ENCODE measurements at places on chromosomes 16 and 17. TPM values are rescaled to one million over a fixed set of nuclear protein-coding genes. Genes with fewer than 3 reads are reported as not detected.

The HOXB3 gene
- 1.4 TPM for total RNA-seq

The CHAD gene
- total RNA-seq, result not detected

DNA sequence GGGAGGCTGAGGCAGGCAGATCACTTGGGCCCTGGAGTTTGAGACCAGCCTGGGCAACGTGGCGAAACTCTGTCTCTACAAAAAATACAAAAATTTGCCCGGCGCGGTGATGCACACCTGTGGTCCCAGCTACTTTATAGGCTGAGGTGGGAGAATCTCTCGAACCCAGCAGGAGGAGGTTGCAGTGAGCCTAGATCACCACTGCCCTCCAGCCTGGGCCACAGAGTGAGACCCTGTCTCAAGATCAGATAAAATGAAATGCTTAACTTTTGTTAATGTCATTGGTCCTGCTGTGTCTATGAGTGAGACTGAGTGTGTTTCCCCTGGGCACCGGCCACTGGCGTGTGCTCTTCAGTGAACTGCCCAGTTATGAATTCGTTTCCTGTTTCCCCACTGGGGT lies 10.5 kb downstream of the FAM234A start:
- no peak for DNase-seq
- H3K4me1 ChIP-seq, result peaks cover 13% of the 10 kb centered on the region
- no peaks in the 10 kb centered on the region for H3K27me3 ChIP-seq
- no peak overlapping the region for H3K27ac ChIP-seq
- no peaks in the 10 kb centered on the region for H3K36me3 ChIP-seq

GRCh38 chr16:84360170-84360569 lies 8.2 kb upstream of the ATP2C2 start:
- H3K27me3 ChIP-seq, result peaks cover 8% of the 10 kb centered on the region
- peak overlapping the region; percentile 84 for H3K27ac ChIP-seq
- peak; percentile 87 for DNase-seq
- H3K4me1 ChIP-seq, result peaks cover 31% of the 10 kb centered on the region
- peak overlapping the region; percentile 39 for H3K4me3 ChIP-seq

GRCh38 chr16:57606847-57607501 lies 21.5 kb upstream of the ADGRG1 start:
- H3K4me1 ChIP-seq, result peaks cover 68% of the 10 kb centered on the region
- no peaks in the 10 kb centered on the region for H3K27me3 ChIP-seq
- H3K36me3 ChIP-seq, result no peaks in the 10 kb centered on the region
- no peak overlapping the region for H3K4me3 ChIP-seq

The OTOP3 gene
- total RNA-seq, result not detected

DNA sequence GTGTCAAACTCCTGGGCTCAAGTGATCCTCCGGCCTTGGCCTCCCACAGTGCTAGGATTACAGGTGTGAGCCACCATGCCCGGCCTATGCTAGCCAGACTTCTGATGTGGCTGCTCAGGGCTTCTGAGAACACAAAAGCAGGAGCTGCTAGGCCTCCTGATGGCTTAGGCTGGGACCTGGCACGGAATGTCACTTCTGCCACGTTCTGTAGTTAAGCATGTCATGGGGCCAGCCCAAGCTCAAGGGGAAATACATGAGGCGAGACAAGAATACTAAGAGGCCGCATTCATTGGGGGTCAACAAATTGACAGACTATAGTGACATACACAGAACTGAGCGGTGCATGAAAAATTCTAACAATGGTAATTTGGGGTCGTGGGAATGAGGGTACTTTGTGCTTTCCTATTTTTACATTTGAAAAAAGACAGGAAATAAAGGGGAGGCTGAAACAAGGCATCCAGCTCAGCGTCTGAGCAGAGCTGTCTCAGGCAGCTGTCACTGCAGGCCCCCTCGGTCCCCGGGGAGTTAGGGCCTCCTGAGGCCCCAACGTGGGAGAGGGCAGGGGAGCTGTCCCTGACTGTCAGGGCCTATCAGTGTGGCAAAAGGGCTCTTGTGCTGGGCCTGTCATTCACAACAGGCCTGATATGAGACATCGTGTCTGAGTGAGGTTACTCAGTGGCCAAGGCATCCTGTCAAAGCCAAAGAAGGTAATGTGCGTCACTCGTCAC lies 26.4 kb downstream of the CFAP20 start:
- H3K27ac ChIP-seq, result no peak overlapping the region
- no peaks in the 10 kb centered on the region for H3K27me3 ChIP-seq
- H3K36me3 ChIP-seq, result no peaks in the 10 kb centered on the region
- no peaks in the 10 kb centered on the region for H3K4me1 ChIP-seq

DNA sequence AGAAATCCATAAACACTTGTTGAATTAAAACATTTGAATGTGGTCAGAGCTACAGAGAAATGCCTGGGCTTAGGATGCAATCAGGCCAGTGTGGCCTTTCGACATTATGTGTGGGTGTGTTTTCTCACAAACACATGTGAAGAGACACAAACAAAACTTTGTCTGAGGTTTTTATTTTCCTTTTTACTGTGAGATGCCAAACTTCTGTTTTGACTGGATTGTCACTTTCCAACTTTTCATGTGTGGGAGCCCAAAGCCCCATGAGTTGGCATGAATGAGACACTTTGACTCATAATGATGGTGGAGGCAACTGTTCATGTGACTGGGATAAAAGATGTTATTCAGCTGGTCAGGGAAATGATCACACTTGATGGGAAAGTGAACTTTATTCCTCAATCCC lies 71.9 kb upstream of the GAS7 start:
- H3K4me3 ChIP-seq, result no peak overlapping the region
- H3K4me1 ChIP-seq, result no peaks in the 10 kb centered on the region
- DNase-seq, result no peak
- H3K27ac ChIP-seq, result no peak overlapping the region
- no peaks in the 10 kb centered on the region for H3K36me3 ChIP-seq
- peaks cover 3% of the 10 kb centered on the region for H3K27me3 ChIP-seq

DNA sequence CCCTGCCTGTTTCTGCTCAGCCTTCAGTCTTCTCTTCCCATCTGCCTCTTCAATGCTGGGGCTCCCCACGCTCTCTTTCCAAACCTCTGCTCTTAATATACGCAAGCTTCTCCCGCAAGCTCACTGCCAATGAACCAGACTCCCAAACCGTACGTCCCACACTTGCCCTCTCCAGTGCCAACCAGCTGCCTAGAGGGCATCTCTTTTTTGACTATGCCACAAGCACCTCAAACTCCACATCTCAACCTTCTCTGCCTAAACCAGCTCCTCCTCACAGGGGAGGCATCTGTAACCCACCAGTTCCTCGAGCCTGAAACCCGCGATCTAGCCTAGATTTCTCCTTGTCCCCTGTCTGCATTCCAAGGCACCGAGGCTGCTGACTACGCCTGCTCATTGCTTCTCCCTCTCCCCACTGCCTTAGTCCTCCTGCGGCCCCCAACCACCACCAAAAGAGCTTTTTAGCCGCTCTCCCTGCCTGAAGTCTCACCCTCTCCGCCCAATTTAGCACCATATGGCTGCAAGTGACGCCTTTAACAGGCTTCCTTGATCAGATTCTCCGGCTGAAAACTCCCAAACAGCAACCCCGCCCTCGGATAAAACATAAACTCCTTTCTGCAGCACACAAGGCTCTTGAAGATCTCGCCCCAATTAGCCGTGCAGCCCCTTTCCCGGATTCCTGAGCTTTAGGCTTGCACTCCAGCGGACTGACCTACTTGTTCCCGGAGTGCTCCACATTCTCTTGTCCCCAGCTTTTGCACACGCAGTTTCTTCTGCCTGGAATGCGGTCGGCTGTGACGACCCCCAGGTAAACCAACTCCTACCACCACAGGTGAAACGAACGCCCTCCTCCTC lies 1.5 kb downstream of the GGA2 start:
- peak overlapping the region; percentile 86 for H3K27ac ChIP-seq
- peak overlapping the region; percentile 92 for H3K4me3 ChIP-seq
- H3K4me1 ChIP-seq, result peaks cover 46% of the 10 kb centered on the region
- peaks cover 25% of the 10 kb centered on the region for H3K36me3 ChIP-seq
- DNase-seq, result no peak
- H3K27me3 ChIP-seq, result no peaks in the 10 kb centered on the region

DNA sequence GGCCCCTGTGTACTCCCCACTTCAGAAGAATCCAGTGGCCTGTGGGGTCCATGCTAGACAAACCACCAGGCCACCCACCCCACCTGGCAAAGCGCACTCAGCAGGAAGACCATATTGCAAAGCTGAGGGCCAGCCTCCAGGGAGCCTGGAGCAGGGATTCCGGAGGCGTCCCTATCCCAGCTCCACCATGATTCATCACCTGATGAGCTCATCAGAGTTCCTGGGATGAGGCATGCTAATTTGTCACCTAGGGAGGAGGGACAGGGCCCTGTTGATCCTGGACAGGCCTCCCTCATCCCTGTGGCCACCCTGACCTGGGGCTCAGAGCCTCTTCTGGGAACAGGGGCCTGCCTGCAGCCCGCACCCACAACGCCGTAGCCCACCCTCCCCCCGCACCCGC lies 131.6 kb upstream of the PLCG2 start:
- H3K36me3 ChIP-seq, result no peaks in the 10 kb centered on the region
- no peak for DNase-seq
- H3K4me3 ChIP-seq, result no peak overlapping the region
- H3K4me1 ChIP-seq, result peaks cover 9% of the 10 kb centered on the region

GRCh38 chr16:69410219-69410990 lies 14.0 kb upstream of the CYB5B start:
- peak overlapping the region; percentile 53 for H3K27ac ChIP-seq
- no peak for DNase-seq
- no peak overlapping the region for H3K4me3 ChIP-seq
- H3K27me3 ChIP-seq, result no peaks in the 10 kb centered on the region
- peaks cover 16% of the 10 kb centered on the region for H3K4me1 ChIP-seq

GRCh38 chr17:7650509-7651096 lies at the start of gene ATP1B2:
Gene ATP1B2, plus strand, starts transcription at chr17:7650926. Its CDS starts 593 bp downstream, at chr17:7651519.
- H3K27ac ChIP-seq, result no peak within 1 kb of the TSS
- DNase-seq, result peak; percentile 83
- peak within 1 kb of the TSS; percentile 74 for H3K4me3 ChIP-seq
- H3K36me3 ChIP-seq, result no peaks in the 10 kb centered on the region
- peaks cover 14% of the 10 kb centered on the region for H3K4me1 ChIP-seq

DNA sequence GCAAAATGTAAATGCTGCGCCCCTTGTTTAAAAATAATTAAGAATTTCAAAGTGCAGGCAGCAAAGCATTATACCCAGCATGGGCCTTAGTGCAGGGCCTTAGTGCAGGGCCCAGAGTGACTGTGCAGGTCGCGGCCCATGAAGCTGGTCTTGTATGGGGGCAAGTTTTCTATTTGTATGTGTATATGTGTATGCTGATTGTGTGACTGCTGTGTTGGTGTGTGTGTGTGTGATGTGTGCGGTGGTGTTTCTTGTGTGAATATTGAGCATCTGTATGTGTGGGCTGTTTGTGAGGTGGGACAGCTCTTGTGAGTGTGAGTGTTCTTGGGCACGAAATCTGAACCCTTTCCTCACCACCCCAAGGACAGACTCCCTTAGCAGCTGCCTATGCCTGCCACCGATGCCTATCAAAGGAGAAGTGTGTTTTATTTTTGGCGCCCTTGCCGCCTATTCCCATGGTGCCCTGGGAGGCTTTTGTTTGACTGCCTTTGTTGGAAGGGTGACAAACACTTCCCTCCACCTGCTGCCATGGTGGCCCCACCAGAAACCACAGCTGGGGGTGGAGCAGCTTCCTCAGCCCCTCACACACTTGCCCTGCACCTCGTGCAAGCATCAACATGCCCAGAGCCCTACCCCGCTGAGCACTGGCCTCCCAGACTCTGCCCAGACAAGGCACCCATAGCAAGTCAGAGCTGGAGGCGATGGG lies 18.0 kb downstream of the CCR7 start:
- peaks cover 29% of the 10 kb centered on the region for H3K36me3 ChIP-seq
- DNase-seq, result peak; percentile 91
- H3K27ac ChIP-seq, result peak overlapping the region; percentile 84
- peaks cover 91% of the 10 kb centered on the region for H3K4me1 ChIP-seq

DNA sequence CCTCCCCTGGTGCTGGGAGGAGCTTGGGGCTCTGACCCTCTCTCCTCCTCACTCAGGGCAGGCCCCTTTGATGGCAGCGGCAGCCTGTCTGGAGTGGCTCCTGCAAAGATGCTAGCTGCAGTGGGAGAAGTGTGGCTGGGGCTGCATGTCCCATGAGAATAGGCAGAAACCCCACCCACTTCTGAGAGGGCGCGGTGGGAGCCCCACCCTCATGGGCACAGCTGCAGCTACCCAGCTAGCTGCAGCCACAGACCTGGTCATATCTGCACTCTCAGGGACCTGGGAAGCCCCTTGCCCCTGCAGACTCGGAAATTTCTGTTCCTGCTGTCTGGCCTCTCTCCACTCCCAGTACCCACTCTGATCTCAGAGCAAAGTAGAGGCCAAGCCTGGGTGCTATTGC lies 72.2 kb upstream of the BRD7 start:
- H3K27me3 ChIP-seq, result no peaks in the 10 kb centered on the region
- DNase-seq, result no peak
- no peak overlapping the region for H3K4me3 ChIP-seq
- no peak overlapping the region for H3K27ac ChIP-seq
- no peaks in the 10 kb centered on the region for H3K4me1 ChIP-seq
- H3K36me3 ChIP-seq, result no peaks in the 10 kb centered on the region

DNA sequence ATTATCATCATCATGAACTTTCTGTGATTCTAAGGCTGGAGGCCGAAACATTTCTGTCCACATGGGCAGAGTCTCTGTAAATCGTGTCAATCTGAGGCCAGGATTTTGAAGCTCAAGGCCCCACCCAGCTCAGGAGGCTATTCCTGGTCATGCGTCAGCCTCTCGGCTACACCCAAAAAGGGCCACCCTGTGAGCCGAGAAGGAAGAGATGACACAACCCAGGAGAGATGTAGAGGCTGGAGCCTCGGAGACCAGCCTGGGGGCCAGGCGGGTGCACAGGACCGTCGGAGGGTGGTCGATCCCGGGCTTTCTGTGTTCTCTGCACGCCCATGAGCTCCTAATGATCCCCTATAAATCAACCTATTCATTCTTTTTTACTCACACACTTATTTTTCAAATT lies 1.1 kb upstream of the CACNG1 start:
- H3K4me1 ChIP-seq, result no peaks in the 10 kb centered on the region
- no peak overlapping the region for H3K4me3 ChIP-seq
- H3K27me3 ChIP-seq, result peaks cover 2% of the 10 kb centered on the region

DNA sequence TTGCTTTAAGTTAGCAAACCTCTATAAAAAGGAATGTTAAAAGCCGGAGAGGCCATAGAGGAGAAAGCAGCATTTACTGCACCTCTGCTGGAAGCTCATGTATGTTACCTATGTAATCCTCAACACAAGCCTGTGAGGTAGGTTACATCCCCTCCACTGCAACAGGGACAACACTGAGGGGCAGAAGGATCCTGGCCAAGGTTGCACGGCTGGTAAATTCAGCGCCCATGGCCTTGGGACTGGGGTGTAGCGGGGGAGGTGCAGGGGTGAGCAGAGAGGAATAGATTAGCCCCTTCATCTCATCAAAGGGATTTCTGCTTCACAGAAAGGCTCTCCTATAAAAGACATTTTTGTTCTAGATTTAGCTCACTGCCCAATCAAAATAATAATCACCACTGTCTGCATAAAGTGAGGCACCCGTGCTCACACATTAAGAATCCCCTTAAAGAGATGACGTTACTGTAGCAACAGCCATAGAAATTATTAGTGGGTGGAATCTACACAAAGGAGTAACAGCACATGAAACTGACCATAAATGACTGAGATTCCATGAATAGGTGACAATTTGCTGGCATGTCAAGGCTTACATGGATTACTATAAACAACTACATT lies 3.3 kb downstream of the ZCCHC14 start:
- peaks cover 2% of the 10 kb centered on the region for H3K27me3 ChIP-seq
- peaks cover 4% of the 10 kb centered on the region for H3K36me3 ChIP-seq
- peaks cover 65% of the 10 kb centered on the region for H3K4me1 ChIP-seq
- no peak for DNase-seq

Measured in activated CD8-positive, alpha-beta T cell treated with anti-CD3 and anti-CD28 coated beads for 36 hours (primary cell).